ENCODE measurements at places on chromosomes 7 and 10.

DNA sequence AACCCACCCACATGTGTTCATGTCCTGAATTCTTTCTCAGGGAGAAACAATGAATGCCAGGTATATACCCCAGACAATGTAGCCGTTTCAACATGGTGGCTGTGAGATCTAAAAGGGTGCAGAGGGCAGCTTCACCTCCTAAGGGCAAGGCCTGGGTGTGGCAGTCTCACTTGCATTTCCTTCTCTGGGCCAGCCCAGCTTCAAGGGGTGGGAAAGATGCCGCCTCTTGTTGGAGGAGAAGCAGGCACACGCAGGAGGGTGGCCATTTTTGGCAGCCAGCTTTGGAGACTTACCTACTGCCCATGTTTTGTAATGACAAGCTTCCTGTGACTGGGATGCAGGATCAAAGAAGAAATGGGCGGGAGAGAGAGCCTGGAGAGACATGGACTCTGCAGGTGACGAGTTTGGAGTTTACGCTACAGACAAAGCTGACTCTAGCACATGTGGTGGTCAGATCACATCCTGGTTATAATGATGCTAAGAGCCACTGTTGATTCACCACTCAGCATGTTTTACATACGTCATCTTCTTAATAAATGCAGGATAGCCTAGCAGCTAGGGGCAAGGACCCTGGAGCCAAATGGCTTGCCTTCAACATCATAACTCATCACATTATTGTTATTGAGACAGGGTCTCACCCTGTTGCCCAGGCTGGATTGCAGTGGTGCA, 116.6 kb downstream of the ANLN start:
- no peak for DNase-seq

DNA sequence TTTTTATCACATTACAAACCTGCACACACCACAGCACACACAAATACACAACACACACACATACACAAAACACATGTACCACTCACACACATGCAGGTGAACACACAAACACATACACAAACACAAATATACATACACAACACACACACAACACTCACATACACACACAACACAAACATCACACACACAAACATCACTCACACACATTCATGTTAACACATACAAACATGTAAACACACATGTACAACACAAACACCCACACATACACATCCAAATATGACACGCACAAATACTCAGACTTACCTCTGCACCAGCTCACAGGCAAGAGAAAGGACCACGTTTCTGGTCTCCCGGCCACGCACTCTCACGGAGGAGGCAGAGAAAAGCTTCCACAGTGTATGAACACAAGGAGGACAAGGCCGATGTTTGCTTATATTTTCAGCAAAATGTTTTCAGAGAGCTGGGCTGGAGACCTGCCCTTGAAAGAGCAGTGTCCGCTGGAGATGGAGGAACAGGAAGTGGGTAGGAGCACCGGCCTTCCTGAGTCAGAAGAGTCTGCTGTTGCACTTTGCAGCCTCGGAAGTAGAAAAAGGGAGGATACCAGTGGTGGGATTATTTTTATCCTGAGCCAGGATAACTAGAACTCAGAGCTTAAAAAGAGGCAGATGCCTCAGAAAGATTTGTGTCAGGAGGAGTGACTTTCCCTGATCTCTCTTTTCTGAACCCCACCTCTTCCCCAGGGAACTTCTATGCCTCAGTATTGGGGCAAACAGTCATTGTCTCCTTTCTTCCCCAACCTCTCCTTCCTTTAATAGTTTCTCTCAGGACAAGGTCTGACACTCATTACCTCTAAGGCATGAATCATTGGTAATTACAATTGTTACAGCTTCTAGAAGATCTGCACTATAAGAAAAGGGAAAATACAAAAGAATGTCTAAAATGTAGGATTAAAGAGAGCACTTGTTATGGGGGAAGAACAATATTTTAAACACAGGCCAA, at the start of gene GIMAP6:
Gene GIMAP6 (minus strand): TSS at position 520 of the 999 bp plus-strand sequence. CDS start 2,243 bp downstream, outside the sequence.
- no peak for DNase-seq

DNA sequence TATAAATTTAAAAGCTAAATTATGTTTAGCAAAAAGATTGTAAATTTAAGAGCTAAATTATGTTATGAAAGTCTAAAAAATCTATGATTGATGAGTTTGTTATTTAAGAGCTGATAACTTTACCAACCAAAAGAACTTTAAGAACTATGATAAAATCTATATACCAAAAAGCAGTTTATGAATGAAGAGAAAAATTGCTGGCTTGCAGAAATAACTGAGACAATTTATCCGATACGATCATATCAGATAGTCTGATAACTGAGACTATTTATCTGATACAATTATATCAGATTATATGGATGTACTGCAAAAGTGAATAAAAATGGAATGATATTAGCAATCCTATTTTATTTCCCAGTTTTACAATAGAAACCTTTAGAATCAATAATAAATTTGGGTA, 50.2 kb downstream of the IQUB start:
- no peak for DNase-seq

GRCh38 chr7:77395626-77396025, 20.5 kb downstream of the GSAP start:
- DNase-seq, result no peak

DNA sequence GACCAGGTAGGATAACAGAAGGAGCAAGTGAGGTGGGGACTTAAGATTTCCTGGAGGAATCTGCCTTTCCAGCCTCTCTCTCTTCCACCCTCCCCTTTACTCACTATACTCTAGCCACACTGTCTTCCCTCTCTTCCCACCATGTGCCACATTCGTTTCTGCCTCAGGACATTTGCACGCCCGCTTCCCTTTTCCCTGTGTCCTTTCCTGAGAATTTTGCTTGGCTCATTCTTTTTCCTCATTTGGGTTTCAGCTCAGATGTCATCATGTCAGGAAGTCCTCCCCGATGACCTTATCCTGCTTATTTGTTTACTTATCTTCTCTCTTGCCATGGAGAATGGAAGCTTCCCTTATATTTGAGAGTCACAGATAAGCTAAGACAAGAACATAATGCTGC, 363.8 kb downstream of the PRPF18 start:
- DNase-seq, result no peak

- no peak for DNase-seq
Measured at GRCh38 chr7:103445228-103446048, 569 bp downstream of the SLC26A5 start.

DNA sequence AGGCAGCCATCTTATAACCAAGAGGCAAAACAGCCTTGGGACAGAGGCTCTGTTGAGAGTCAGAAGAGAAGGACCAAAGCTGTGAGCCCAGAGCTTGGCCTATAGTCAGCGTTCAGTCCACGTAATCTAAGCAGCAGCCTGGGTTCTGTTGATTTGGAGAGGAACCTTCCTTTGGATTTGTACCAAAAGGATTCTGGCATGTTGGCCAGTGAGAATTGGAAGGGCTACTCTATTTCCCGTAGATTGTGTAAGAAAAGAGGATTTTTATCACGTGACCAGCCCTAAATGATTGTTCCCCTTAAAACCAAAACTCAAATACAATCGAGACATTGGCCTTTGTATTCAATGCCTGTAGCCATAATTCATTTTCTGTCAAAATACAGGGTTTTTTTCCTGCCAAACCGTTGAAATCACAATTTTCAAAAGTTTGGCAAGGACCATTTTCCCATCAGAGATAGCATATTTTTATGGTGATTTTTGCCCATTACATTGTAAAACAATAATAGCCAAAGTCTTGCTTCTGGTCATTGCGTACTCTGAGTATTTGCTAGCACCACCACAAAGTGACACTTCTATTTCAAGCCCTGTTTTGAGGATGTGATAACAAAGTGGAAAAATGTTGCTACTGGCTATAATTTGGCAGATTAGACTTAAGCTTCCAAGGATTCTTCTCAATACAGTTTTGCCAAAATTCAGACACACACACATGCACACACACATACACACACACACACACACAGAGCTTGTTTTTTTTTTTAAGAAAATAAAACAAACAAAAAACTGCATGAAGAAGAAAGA, 23.1 kb upstream of the BMPER start:
- no peak for DNase-seq

DNA sequence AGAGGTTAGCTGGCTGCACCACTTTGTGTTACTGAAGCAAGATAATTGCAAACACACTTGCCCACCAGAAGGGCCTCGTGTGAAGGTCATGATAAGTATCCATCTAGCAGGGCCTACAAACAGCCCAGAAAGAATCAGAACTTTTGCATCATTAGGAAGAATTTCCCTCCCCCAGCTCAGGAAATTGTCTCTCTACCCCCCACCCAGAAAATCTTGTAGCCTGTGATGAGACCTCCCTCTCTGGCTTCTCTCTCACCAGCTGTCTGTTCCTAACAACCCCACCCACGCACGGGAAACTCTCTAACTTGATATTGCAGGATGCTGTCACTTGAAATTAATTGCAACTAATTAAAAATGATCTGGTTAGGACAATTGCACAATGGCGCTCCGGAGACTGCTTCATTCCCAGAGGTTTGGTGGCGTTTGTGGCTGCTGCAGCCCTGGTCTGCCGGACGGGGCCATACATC, 34.5 kb downstream of the ZNF503 start:
- DNase-seq, result no peak

DNA sequence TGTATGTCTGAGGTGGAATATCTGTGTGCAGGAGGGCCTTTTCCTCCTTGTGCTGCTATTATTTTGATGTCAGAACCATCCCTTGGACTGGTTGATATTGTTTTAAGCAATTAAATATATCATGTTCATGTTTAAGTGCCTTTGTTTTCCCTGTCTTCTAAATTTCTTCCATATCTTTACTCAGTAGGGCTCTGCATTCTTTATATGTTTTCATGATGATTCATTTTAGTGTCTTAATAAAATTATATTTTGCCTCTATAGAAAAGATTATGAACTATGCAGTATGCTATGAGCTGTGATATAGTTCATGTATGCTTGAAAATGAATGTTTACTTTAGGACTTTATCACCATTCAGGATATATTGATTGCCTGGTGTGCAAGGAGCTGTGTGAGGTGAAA, 34.8 kb downstream of the AHR start:
- DNase-seq, result no peak

- DNase-seq, result no peak
Measured at GRCh38 chr7:74525881-74526280, 72.2 kb downstream of the GTF2IRD1 start.

DNA sequence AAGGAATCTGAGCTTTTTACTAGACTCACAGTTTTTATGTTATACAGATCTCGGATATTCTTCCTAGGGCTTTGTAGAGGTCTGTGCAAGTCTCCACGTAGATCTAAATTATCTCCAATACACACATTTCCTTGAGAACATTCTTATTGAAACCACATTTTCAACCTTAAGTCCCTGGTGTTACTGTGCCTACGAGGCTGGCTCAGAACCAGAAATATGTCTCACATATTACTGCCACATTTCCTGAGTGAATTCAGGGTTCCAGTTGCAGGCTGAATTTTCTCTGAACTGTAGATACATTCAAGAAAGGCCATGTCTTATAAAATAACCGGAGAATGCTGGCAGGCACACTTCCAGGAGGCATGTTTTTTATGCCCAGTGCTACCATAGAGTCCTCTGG, 46.5 kb downstream of the INHBA start:
- DNase-seq, result no peak

DNA sequence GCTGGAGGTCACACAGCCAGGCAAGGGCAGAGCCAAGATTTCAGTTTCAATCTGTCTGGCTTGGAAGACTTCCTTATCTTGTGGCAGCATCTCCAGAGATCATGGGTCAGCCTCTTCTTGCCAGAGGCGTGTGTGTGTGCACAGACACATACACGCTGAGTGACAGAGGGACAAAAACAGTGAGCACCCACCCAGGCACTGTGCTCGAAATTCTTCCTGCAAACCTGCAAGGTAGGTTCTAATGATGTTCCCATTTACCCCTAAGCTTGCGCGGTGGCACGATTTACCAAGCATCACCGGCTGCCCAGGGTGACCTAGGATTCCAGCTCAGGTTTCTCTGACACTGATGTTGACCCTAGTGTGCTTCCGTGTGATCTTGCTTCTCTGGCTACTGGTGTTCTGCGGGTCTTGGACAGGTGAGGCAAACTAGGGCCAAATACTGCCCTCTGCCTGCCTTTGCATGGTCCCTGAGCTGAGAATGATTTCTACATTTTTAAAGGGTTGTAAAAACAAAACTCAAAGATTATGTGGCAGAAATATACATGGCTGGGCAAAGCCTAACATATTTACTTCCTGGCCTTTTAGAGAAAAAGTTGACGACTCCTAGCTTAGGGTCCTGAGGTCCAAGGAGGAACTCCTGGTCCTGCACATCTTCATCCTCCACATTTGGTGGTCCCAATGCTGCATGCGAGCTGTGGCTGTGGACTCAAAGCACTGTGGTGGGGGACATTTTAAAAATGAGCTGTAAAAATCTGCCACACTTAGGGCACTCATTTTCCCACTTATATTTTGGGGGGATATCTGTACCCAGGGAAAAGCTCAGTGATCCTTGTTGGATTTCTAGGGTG, 268.5 kb downstream of the RPS24 start:
- DNase-seq, result peak; percentile 14

DNA sequence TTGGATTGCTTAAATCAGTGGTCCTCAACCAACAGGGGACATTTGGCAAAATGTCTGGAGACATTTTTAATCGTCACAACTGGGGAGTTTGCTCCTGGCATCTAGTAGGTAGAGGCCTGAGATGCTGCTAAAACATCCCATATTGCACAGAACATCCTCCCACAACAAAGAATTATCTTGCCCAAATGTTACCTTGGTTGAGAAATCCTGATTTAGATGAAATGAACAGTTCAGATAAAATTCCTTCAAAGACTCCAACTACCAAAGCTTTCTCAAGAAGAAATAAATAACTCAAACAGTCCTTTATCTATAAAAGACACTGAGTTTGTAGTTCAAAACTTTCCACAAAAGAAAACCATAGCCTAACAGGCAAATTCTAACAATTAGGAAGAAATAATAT, 160.9 kb downstream of the SNX13 start:
- DNase-seq, result no peak

DNA sequence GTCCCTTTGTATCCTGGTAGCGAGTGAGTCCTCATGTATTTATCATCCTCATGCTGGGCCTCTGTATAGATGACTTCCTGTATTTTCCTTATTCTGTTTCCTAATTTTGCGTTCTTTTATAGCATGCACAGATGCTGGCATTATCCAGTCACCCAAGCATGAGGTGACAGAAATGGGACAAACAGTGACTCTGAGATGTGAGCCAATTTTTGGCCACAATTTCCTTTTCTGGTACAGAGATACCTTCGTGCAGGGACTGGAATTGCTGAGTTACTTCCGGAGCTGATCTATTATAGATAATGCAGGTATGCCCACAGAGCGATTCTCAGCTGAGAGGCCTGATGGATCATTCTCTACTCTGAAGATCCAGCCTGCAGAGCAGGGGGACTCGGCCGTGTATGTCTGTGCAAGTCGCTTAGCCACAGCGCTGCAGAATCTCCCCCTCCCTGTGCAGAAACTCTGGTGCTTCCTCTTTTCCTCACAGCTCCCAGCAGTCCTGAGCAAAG, 183.1 kb upstream of the PRSS58 start:
- no peak for DNase-seq

DNA sequence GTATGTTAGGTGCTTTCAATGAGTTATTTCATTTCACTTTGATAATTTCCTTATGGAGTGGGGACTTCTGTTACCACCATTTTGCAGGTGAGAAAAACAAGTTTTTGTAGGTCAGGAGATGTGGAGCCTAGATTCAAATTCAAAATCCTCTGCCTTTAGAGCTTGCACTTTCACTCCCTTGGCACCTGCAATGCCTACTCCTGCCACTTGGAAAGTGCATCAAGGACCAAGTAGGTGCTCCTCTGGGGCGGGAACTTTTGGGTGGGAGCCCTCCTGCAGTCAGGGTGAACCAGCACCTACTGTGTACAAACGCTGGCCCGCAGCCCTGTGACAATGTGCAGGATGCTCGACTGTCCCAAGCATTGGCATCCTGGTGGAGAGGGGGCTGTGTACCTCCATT, 199.0 kb downstream of the EMX2 start:
- DNase-seq, result no peak

GRCh38 chr7:29194206-29194593, 375 bp upstream of the CHN2 start:
- DNase-seq, result no peak

All from NCI-H1694 treated with DMSO at 0.1 percent for 48 hours (cell line).